T-helper 9 cell (primary cell): ENCODE measurements at places on chromosomes 1 and 21.

DNA sequence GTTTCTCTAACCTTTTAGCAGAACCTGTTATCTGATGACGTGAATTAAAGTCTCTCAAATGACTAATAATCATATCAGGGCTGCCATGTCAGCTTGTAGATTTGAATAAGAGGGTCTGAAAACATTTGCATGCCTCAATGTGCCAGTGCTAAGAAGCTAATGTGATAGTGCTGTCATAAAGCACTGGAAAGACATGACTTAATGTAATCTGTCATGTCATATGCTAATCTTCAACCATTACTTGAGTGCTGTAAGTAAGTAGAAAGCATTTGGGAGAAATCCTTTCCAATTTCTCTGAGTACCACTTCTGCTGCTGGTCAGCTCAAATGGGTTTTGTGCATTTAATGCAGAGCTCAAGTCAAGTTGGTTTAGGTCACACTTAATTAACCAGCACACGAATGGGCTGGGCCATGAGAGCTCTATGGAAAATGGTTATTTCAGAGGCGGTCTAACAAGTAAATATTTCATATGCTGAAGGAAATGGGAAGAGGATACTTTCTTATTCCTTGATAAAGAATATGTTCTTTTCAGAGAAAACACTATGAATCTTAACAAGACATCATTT lies 609.2 kb downstream of the LMO4 start:
- DNase-seq, result no peak

DNA sequence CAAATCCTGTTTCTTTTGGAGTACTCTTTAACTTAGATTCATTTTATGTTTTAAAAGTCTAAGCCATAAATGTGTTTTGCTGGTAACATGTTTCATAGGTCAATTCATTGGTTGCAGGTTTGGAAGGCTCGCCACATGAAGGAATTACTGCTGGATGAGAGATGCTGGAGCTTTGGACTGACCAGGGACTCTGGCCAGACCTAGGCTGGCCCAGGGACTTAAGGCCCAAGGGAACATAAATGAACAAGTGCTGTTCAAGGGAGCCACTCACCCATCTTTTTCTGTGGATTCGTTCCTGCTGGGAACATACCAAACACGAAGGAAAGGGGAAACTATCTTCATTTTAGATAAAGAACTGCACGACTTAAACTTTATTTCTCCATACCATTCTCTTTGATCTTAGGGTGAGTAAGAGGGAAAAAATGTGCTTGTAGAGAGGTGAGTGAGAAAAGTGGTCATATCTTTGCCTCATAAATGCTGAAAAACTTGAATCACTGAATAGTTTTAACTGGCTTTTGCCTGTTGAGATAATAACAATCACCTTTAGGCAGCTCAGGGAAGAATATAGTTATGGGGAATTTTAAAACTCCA lies 15.3 kb upstream of the SHCBP1L start:
- DNase-seq, result no peak

DNA sequence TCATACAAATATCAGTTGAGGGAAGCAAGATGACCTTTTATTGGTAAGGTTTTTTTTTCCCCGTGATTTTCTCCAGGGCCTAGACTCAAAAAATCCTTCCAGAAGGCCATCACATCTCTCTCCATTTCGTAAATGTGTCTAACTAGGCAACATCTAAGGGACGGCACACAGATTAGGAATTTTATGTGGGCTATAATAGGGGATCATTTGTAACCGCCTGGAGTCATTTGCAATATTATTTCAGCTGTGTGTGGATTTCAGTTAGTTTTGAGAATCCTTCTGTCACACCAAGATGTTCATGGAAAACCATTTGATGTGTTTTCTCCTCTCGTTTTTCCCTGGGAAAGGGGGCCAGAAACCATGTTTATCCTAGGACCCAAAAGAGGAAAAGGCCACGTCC lies 63.1 kb downstream of the ATP5PO start:
- no peak for DNase-seq

DNA sequence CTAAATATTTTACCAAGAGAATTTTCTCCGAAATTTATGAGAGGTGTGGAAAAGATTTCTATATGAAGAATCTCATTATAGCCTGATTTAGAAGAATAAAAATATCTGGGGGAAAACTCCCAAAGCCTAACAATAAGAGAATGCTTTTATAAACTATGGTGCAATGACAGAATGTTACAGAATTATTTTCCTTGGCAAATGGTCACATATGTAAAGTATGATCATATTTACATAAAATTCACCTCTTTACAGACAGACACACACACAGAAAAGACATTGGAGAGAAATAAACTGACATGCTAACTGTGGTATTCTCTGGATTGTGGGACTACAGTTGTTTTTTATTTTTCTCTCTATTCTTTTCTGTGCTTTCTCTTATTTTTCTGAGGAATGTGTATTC lies 226.3 kb upstream of the USP24 start:
- no peak for DNase-seq

GRCh38 chr1:3923378-3924185 lies 23.5 kb upstream of the C1orf174 start:
- no peak for DNase-seq

DNA sequence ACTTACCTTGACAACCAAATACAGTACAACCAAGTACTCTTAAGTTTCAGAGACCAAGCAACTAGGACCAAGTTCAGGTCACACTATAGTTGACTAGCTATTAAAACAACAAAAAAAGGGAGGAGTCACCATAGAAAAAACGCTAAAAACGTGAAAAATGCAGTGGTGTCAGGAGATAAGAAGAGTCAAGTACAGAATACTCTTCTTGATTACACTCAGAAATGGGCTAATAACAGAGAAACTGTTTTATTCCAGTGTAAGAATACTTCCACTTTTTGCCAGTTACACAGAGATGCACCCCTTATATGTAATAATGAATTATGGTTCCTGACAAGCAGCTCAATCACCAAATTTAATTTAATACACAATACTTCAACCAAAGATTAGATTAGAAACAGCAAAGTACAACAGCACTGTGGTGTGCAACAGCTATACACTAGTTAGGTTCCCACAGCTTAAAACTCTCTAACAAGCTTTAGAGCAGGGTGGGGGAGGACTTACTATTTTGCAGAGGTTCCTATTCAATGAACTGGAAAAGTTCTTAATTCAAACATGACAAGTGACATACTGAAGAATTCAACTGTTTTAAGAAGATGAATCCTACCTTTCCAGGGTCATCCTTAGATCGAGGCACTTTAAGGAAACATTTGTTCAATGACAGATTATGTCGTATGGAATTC lies 70.4 kb downstream of the FOXJ3 start:
- no peak for DNase-seq

- no peak for DNase-seq
Measured at GRCh38 chr1:186231861-186232436, 143.1 kb downstream of the TPR start.

- DNase-seq, result no peak
Measured at GRCh38 chr1:226728448-226728847, 10.6 kb downstream of the ITPKB start.

DNA sequence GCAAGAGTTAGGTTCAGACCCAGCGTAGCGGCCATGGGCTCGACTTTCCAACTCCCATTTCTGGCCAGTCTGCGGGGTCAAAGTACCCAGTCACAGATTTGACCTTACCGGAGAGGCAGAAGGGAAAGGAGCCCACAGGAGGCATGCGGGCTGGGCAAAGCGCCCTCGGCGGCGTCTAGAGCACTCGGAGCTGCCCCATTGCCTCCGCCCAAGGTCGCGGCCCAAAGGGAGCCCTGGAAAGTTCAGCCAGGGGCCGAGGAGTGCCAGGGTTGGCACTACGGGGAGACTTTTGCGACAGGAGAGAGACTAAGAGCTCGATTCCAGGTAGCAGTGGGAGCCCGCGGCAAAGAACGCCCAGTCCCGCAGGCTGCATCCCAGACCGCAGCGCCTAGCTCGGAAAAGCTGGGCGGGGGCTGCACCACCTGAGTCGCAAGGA lies 896 bp downstream of the KANK4 start:
- no peak for DNase-seq

DNA sequence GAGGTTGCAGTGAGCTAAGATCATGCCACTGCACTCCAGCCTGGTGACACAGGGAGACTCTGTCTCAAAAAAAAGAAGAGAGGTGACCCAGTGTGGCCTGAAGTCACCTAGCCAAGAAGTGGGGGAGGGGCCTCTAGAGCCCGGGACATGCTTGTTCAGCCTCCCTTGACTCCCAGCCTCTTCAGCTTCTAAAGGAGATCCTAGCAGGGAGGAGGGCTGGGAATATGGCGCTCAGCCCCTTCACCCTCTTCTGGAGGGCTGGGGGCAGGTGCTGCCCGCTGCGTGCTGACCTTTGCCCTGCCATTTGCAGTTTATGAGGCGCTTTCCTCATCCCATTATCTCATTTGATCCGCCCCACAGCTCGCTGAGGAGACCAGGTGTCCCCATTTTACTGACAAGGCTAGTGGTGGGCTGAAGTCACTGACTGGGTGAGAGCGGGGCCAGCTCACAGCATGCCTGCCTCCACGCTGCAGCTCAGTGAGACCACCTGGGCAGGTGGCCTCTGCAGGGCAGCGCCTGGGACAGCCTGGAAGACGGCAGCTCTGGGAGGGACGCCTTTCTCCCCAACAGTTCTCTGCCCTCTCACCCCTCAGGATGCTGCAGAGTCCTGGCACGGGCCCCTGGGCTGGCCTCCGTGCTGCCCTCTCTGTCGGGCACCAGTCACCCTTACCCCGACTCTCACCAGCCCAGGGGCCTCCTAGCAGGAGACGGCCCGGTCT lies 7.5 kb downstream of the ELF3 start:
- no peak for DNase-seq

GRCh38 chr1:231549733-231550447 lies 21.4 kb downstream of the TSNAX start:
- DNase-seq, result no peak

- DNase-seq, result no peak
Measured at GRCh38 chr1:234726359-234726943, 116.5 kb upstream of the IRF2BP2 start.

DNA sequence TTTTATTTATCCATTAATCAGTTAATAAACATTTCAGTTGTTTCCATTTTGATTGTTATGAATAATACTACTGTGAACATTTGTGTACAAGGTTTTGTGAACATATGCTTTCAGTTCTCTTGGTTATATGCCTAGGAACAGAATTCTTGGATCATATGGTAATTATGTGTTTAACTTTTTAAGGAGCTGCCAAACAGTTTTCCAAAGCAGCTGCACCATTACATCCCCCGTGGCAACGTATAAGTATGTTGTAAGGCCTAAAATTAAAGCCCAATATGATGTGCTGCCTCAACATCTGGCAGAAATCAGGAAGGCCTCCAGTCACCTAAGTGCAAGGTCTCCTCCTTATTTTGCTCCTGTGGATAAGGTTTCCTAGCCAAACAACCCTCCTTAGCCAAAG lies 235.6 kb upstream of the CACYBP start:
- DNase-seq, result no peak

DNA sequence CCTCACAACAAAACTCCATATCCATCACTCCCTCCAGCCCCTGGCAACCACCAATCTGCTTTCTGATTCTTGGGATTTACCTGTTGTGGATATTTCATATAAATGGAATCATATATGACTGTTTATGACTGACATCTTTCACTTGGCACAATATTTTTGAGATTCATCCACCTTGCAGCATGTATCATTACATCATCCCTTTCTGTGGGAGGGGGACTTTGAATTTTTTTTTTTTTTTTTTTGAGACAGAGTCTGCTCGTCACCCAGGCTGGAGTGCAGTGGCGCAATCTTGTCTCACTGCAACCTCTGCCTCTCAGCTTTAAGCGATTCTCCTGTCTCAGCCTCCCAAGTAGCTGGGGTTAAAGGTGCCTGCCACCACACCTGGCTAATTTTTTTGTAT lies 128.2 kb downstream of the ITSN1 start:
- DNase-seq, result no peak
